Activated CD8-positive, alpha-beta memory T cell treated with anti-CD3 and anti-CD28 coated beads for 1 hour (primary cell): ENCODE measurements at places on chromosomes 7 and 10.

- DNase-seq = no peak
Observed at GRCh38 chr10:118735294-118735693, 19.5 kb downstream of the CACUL1 start.

GRCh38 chr10:11886851-11887250 is 63.7 kb downstream of the PROSER2 start:
- no peak for DNase-seq

DNA sequence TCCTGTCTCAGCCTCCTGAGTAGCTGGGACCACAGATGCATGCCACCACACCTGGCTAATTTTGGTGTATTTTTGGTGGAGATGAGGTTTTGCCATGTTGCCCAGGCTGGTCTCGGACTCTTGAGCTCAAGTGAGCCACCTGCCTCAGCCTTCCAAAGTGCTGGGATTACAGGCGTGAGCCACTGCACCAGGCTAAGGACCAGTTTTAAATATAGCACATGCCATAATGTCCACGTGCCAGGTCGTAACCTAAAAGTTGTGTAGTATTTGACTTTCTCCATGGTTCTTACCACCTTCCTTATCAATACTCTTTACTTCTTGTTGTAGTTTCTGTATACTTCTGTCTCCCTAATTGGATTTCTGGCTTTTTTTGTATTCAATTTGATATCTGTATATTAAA is 13.3 kb downstream of the ANKIB1 start:
- no peak for DNase-seq

DNA sequence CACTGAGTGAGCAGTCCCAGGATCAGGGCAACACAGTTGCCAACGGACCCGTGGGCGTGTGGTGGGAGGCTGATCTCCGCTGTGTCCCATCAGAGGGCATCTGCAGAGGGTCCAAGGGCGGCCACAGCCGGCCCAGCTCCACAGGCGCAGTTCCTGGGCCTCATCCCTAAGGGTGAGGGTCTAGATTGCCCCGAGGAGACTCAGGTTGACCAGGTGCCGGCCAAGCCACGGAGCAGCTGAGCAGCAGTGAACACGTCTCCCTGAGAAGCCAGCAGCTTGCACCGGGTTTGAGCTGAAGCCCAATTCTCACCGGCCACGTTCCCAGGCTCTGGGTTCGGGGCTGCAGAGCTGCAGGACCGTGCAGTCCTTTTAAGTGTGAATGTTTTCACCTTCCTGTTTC is 58.8 kb upstream of the ADGRA1 start:
- no peak for DNase-seq

DNA sequence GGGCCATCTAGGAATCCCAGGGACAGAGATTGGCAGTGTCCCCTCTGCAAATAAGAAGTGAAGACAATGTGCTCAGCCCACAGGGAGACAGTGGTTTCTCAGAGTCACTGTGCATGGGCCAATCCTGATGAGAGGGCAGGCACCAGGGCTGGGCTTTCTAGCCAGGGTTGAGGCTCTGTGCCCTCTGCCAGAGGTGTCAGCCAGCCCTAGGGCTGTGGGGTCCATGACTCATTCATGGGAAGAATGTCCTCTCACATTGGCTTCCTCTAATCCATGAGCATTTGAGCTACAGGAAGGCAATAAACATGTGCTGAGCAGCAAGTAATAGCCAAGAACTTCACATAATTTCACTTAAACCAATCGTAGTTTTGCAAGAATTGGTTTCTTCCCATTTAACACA is 482.0 kb upstream of the MGMT start:
- no peak for DNase-seq

- DNase-seq = no peak
Observed at GRCh38 chr10:115173915-115174443, 80.8 kb downstream of the ATRNL1 start.
